Breast epithelium (tissue), 4 donors: ENCODE measurements at places on chromosomes 2 and 18.
A peak's percentile ranks its signal among the peaks of the same experiment; 100 is the strongest.

GRCh38 chr2:171406044-171406443 is 27.7 kb downstream of the METTL8 start:
- no peak for DNase-seq
- no peak overlapping the region for H3K4me3 ChIP-seq
- no peaks in the 10 kb centered on the region for H3K27me3 ChIP-seq
- H3K36me3 ChIP-seq: no peaks in the 10 kb centered on the region

DNA sequence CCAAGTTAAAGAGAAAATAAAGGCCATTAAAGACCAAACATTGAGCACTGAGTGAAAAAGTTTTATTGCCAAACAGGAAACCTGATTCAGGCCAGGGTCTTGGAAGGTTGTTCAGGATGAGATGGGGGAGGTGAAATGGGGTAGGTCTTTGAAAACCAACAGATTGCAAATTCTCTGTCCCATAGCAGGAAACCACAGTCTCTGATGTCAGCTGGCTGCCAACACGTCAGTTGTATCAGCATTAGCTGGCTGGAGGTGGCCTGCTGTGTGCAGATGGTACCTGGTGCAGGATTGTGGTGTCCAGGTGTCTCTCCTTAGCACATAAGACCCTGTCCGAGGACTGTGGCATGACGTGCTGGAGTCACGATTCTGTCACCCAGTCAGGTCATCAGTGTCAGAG is 106.3 kb downstream of the MSH2 start:
- no peaks in the 10 kb centered on the region for H3K4me1 ChIP-seq
- H3K27me3 ChIP-seq: no peaks in the 10 kb centered on the region
- H3K4me3 ChIP-seq: no peak overlapping the region

GRCh38 chr2:11213090-11213638 is 57.9 kb downstream of the SLC66A3 start:
- H3K27me3 ChIP-seq: no peaks in the 10 kb centered on the region
- no peak for DNase-seq
- H3K27ac ChIP-seq: no peak overlapping the region
- H3K4me1 ChIP-seq: no peaks in the 10 kb centered on the region
- H3K4me3 ChIP-seq: no peak overlapping the region

DNA sequence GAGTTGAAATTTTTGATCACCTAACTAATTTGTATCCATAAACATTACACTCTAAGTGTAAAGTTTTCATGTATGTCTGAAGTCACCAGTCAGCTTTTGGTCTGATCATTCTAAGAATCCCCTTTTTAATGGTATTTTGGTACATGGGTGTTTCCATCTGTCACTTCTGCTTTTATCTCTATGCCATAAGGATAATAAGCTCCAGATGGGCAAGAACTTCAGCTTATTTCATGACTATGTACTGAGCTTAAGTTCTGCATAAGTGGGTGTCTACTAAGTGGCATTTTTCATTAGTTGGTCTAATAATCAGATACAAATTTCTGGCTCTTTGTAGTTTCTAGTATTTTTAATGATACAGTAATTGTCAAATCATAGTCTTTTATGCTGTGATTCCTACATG is 20.4 kb downstream of the UBXN4 start:
- no peaks in the 10 kb centered on the region for H3K4me1 ChIP-seq
- H3K4me3 ChIP-seq: no peak overlapping the region
- H3K27me3 ChIP-seq: no peaks in the 10 kb centered on the region
- H3K27ac ChIP-seq: no peak overlapping the region
- no peak for DNase-seq

- no peaks in the 10 kb centered on the region for H3K36me3 ChIP-seq
- no peaks in the 10 kb centered on the region for H3K4me1 ChIP-seq
- H3K27ac ChIP-seq: no peak overlapping the region
- no peak for DNase-seq
- no peak overlapping the region for H3K4me3 ChIP-seq
Measured at GRCh38 chr2:100052650-100053049, 89.7 kb downstream of the AFF3 start.

GRCh38 chr2:109479804-109480203 is 134.0 kb downstream of the SEPTIN10 start:
- no peak for DNase-seq
- no peaks in the 10 kb centered on the region for H3K27me3 ChIP-seq
- no peaks in the 10 kb centered on the region for H3K36me3 ChIP-seq
- H3K4me1 ChIP-seq: peaks cover 10% of the 10 kb centered on the region
- H3K27ac ChIP-seq: no peak overlapping the region

DNA sequence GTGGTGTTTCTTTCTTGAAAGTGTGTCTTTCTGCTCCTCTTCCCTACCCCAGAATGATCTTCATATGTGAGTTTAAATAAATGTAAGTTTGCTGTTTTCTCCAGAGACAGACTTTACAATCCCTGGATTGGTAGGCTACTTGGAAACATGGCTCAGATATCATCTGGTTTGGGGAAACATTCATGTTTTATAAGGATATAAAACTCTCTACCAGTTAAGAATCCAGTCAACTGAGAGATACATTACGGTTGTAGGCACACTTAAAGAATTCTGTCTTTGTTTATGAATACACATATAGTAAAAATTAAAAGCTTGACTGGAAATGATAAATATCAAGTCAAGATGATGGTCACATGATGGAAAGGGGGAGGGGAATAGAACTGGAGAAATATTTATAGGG is 739.3 kb downstream of the SLC4A3 start:
- H3K4me1 ChIP-seq: no peaks in the 10 kb centered on the region
- H3K36me3 ChIP-seq: no peaks in the 10 kb centered on the region
- no peaks in the 10 kb centered on the region for H3K27me3 ChIP-seq
- no peak overlapping the region for H3K27ac ChIP-seq
- no peak for DNase-seq
- no peak overlapping the region for H3K4me3 ChIP-seq

DNA sequence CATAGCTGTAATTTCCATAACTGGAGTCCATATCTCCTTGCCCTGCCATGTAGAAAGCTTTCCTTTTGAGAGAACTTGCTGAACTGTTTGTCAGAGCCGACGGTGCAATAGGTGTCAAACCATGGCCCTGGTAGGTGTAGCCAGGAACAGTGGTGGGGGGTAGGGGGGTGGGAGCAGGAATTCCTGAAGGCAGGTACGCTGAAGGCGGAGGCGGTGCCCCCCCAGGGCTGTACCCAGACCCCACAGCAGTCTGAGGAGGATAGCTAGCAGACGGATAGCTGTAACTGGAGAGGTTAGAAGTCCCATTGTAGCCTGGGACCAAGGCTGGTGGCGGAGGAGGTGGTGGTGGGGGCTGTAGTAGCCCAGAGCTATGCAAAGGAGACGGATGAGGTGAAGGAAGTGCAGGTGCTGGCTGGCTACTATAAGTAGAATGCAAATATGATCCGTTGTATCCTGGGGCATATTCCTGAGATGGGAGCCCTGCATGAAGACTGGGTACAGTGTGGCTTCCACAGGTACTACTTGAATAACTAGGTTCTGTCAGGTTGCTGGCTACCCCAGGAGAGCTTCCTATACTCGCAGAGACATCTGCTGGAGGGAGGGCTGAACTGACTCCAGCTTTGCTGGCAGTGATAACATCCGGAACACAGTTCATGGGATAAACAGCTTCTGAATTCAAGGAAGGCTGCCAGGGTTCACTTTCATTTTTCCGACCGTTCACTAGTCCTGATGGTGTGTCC is 124.8 kb downstream of the FIGN start:
- no peaks in the 10 kb centered on the region for H3K4me1 ChIP-seq
- H3K27ac ChIP-seq: no peak overlapping the region
- H3K36me3 ChIP-seq: no peaks in the 10 kb centered on the region
- H3K27me3 ChIP-seq: no peaks in the 10 kb centered on the region
- no peak overlapping the region for H3K4me3 ChIP-seq

GRCh38 chr2:223943135-223943534 is 2.0 kb downstream of the WDFY1 start:
- peak overlapping the region; percentile 91 for H3K27ac ChIP-seq
- H3K4me1 ChIP-seq: no peaks in the 10 kb centered on the region
- H3K36me3 ChIP-seq: no peaks in the 10 kb centered on the region
- H3K4me3 ChIP-seq: peak overlapping the region; percentile 85
- H3K27me3 ChIP-seq: no peaks in the 10 kb centered on the region

- no peak overlapping the region for H3K27ac ChIP-seq
- no peaks in the 10 kb centered on the region for H3K4me1 ChIP-seq
- H3K4me3 ChIP-seq: no peak overlapping the region
- H3K36me3 ChIP-seq: peaks cover 7% of the 10 kb centered on the region
- no peak for DNase-seq
Measured at GRCh38 chr18:49168281-49168985, 217.7 kb upstream of the SMAD7 start.

DNA sequence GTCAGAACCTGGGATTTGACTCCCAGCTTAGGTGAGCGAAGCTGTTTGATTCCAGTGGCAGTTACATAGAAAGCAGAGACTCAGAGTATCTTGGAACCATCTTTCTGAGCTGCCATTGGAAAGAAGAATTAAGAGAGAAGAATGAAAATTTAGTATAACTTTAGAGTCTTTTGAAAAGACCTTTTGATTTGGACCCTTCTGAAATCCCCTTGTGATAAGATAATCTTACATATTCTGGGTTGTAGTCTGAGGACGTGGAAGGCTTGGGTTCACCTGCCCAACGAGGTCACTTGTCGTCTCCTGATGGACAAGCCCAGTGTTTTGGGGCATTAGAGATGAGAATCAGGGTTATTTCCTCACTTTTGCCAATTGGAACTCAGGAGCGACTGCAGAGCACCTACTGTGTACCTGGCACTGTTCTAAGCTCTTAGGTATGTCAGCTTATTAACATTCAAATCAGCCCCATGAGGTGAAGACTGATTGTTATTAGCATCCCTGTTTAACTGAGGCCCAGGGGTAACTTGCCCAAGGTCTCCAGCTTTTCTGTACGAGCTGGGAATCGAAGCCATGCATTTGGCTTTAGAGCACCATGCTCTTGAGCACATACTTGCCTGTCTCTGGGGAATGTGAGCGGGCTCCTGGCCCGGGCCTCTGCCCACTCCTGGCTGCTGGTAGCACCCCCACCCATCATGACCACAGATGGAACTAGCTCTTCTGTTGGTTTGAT is 2.9 kb downstream of the HK2 start:
- DNase-seq: no peak
- H3K27ac ChIP-seq: no peak overlapping the region
- H3K4me1 ChIP-seq: no peaks in the 10 kb centered on the region
- H3K36me3 ChIP-seq: no peaks in the 10 kb centered on the region
- no peak overlapping the region for H3K4me3 ChIP-seq
- H3K27me3 ChIP-seq: no peaks in the 10 kb centered on the region

DNA sequence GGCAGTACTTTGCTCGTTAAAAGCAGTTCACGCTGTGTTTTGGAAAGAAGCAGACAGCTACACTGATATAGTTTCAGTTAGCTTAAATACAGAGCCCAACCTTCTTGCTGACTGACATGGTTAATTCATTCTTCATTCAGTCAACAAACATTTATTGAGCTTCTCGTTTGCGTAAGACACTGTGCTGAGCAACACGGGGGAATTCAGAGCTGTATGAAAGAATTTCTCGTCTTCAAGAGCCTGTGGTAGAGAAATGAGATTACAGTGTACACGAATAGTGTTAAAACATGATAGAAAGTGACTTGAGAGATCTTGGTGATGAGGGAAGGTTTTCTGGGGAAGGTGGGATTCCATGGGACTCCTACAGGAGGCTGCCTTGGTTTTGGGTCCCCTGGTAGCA is 44.7 kb downstream of the ADAM23 start:
- H3K4me3 ChIP-seq: no peak overlapping the region
- H3K27ac ChIP-seq: no peak overlapping the region
- no peaks in the 10 kb centered on the region for H3K36me3 ChIP-seq
- no peak for DNase-seq
- H3K27me3 ChIP-seq: no peaks in the 10 kb centered on the region

DNA sequence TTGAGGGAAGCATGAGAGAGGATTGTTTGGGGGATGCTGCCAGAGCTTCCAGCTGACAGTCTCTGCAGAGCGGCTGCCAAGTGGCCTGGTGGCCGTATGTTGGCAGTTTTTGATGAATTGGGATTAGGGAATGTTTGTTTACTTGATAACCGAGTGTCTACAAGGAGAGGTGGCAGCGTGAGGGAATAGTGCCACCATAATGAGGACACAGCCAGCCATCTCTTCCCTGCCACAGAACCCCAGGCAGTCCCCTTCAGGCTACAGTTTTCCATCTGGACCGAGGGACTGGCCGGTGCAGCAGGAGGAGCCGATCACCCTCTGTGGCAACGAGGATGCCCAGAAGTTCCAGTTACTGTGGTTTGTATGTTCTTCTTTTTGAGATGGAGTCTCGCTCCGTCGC is 55.2 kb downstream of the TRAPPC12 start:
- no peak overlapping the region for H3K27ac ChIP-seq
- no peaks in the 10 kb centered on the region for H3K4me1 ChIP-seq
- no peak overlapping the region for H3K4me3 ChIP-seq

DNA sequence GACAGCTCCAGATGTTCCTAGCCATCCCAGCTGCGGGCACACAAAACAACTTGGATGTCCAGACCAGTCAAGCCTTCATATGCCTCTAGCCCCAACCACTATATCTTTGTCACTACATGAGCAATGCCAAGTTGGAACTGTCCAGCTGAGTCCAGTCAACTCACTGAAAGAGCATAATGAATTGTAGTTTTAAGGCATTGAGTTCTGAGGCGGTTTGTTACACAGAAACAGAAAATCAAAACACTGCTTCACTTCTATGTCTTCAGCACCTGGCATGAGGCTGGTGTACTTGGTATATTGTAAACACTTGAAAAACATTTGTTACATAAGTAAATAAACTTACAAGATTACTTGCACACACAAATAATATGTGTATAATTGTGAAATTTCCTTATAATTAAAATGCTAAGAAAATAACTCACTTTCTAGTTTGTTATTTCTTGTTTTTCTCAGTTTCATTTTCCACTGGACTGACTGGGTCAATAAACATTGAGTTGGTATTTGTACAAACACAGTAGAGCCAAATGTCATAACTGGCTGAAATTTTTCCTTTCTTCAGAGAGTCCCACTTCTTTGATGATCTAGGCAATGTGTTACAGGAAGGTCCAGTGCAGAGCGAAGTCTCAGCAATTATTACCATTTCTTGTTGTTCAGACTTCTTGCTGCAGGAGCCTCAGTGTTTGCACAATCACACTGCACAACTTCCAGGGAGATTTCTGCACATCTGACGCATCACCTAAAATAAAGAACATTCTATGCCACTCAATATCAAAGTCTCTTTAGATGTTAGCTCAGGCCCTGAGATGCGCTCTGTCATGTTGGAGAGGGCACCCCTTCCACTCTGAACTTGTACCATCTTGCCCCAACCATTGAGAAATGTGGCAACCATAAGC is 38.2 kb upstream of the DPP4 start:
- no peak for DNase-seq
- H3K4me3 ChIP-seq: no peak overlapping the region

GRCh38 chr2:136178941-136179601 is 61.1 kb upstream of the CXCR4 start:
- H3K27ac ChIP-seq: peak overlapping the region; percentile 38
- DNase-seq: no peak
- no peak overlapping the region for H3K4me3 ChIP-seq
- no peaks in the 10 kb centered on the region for H3K27me3 ChIP-seq
